ENCODE measurements at places on chromosomes 12 and 14.

DNA sequence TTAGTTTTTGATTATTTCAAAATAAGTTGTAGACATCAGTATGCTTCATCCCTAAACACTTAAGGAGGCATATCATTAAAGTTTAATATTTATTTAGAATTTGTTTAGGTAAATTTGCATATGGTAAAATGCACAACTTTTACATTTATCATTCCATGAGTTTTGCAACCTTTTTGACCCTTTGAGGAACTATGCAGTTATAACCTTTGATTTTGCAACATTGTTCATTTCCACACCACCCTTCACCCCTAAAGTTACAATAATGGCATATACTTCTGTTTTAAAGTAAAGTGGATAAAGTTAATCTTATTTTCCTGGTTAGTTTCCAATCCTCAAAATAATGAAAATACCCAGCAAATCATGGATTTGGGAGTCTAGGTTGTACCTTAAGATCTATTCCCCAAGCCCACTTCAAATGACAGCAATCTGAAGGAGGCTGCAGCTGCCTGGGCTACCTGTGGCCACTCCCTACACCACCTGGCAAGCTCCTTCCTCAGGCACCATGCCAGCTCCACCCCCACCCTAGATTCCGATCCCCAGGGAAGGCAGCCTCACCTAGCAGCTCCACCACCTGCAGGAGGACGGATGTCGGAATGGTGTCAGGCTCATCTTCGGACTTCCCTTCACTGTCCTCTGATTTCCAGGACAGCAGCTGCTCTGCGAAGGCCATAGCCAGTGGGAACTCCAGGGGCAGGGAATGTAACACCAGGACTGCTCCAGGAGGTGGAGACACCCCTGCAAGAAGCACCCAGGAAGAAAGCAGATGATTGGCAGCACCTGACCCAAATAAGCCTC, 65.1 kb downstream of the TRAFD1 start:
- DNase-seq: no peak

- DNase-seq: no peak
Observed at GRCh38 chr12:55937981-55938380, 7.0 kb downstream of the DGKA start.

DNA sequence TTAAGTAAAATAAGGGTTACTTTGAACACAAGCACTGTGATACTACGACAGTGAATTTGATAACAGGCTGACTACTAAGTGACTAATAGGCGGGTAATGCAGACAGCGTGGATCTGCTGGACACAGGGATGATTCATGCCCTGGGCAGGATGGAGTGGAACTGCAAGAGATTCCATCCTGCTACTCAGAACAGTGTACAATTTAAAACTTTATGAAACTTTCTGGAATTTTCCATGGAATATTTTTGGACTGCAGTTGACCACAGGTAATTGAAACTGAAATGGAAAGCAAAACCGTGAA, 46.0 kb downstream of the YEATS4 start:
- peak; percentile 74 for DNase-seq

GRCh38 chr12:122064025-122064777, 14.4 kb upstream of the MLXIP start:
- no peak for DNase-seq

DNA sequence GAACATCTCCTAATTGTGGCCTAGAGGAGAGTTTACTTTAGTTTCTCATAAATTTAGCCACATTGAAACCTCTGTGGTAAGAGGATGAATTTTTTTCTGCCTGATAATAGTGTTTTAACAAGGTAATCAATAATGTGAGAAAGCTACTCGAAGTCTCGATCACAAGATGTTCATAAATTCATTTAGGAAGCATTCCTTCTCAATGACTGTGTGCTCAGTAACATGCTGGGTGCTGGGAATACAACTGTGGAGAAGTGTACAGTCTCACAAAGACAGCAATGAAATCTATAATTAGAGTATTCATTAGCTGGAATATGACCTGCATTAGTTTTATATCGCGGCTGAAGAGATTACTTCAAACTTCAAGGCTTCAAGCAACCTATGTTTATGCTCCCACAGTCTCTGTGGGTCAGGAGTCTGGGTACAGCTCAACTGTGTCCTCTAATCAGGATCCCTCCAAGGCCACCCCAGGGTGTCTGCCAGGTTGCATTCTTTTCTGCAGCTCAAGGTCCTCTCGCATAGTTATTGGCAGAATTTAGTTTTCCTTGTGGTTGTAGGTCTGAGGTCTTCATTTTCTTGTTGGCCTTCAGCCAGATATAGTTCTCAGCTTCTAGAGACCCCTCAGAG, 167.6 kb downstream of the ANO4 start:
- no peak for DNase-seq

- no peak for DNase-seq
Observed at GRCh38 chr14:54058505-54058904, 101.9 kb upstream of the BMP4 start.

Measured in ascending aorta (tissue), 2 donors.